ENCODE measurements at places on chromosomes 3 and 15. TPM values are rescaled to one million over a fixed set of nuclear protein-coding genes. Genes with fewer than 3 reads are reported as not detected.

Gene INKA1
- total RNA-seq, result 7.7 TPM

Gene CCDC191
- 3.4 TPM for total RNA-seq

Gene CATSPER2
- 6.3 TPM for total RNA-seq

Gene RNF7
- 46.0 TPM for total RNA-seq

DNA sequence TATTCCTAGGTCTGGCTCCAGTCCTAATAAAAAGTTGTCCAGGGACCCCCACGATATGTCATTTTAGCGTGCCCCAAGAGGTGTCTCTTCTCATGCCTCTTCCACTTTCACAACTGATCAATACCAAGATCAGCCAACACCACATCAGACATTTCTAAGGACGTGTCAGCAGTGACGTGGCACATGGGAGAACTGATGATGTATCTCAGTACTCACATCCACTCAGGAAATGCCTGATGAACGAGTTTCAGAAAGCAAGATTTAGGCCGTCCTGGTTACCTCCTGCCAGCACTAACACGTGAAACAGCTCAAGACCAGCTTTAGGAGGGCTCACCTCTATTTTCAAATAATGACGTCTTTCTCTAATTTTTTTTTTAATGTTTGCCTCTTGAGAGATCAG, 19.6 kb downstream of the VGLL4 start:
- no peak for DNase-seq

- no peak for DNase-seq
Measured at GRCh38 chr15:71801935-71802655, 8.3 kb upstream of the NR2E3 start.

- DNase-seq, result no peak
Measured at GRCh38 chr3:125406070-125406469, 30.9 kb upstream of the ZNF148 start.

DNA sequence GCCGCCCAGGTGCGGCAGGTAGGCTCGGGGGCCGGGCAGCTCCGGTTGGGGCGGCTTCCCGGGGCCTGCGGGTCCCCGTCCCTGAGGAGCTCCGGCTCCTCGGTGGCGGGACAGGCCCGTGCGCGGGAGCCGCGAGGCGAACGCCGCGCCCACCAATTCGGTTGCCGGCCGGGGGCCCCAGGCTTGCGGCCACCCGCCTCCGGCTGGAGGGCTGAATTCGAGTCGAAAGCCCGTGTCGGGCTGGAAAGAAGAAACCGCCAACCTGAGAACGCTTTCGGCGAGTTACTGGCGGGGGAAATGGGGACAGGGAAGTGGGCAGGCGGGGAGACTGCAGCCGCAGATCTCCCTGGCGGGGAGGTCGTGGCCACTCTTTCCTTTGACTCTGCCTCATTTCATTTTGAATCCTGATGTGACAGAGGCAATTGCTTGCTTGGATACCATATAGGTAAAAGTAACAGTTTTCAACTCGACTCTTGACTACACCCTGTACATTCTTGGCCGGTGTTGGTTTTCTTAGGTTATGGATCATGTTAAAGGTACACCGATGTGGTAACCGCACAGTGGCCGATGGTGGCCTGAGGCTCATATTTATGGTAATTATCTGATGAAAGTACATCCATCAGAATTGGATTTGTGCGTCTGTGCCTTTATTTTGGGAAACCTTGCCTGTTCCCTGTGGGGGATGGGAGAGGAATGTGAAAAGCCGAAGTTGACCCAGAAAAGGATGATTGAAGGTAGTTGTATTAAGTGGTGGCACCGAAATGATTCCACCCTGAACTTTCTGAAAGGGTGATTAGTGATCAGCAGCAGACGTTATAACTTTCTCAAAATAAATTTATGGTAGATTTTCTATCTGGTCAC, 1.7 kb downstream of the B3GNT5 start:
- DNase-seq, result no peak

GRCh38 chr3:125443923-125444322, 68.8 kb upstream of the ZNF148 start:
- DNase-seq, result no peak

GRCh38 chr3:111072031-111072921, 660 bp downstream of the NECTIN3 start:
- peak; percentile 27 for DNase-seq

- peak; percentile 10 for DNase-seq
Measured at GRCh38 chr3:70811880-70812279, 499.4 kb upstream of the MDFIC2 start.

DNA sequence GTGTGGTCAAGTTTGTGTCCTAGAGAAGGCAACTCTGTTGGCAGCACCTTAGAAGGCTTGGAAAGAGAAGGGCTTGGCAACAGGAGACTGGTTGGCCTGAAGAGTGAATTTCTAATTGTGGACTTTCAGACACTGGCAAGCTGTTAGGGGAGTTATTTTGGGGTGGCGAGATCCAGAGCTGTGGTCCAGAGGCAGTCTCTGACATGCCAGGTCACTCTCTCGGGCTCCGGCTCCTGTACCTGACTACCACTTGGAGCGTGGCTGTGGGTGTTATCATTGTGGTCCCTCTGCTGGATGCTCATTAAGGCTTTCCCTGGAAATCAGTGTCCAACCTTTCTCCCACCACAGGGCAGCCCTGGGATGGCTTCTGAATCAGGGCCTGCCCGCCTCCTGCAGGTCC, 209.0 kb downstream of the SLCO3A1 start:
- no peak for DNase-seq

- DNase-seq, result no peak
Measured at GRCh38 chr3:180306155-180306554, 269.4 kb upstream of the PEX5L start.
